T-helper 1 cell (primary cell): ENCODE measurements at places on chromosomes 6 and 20.

DNA sequence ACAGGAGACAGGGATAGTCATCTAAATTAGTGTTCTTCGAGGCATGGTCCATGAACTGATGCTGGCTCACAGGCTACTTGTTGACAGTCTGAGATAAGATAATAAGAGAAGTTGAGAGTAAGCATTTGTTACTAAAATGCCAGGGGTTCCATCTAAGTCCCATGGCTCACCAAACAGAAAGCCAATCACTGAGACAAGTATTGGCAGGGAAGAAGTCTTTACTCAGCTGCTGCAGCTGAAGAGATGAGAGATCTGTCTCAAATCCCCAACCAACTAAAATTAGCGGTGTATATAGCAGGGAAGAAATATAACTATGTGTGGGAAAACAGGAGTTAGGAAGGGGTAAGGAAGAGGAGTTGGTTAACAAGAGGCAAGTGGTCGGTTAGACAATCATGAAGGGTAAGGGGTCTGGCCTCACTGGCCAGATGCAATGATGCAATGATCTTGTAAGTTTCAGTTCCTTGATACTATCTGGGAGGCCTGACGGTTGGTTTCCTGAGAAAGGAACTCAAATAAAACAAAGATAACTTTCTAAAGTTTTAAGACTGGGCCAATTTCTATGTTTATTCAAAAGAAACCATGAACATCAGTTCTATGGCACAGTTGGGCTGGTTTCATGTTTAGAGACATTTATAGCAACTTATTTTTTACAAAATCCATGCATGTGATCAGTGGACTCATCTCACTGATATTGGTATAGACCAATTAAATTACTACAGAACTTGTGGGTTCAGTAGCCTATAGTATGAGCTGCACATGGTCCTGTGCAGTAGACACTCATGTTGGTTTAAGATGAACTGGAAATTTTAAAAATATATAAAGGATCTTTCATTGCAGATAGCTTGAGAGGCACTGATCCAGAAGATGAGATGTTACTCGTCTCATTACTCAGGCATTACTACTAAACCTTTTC lies 9.9 kb upstream of the HEBP2 start:
- no peak for DNase-seq

DNA sequence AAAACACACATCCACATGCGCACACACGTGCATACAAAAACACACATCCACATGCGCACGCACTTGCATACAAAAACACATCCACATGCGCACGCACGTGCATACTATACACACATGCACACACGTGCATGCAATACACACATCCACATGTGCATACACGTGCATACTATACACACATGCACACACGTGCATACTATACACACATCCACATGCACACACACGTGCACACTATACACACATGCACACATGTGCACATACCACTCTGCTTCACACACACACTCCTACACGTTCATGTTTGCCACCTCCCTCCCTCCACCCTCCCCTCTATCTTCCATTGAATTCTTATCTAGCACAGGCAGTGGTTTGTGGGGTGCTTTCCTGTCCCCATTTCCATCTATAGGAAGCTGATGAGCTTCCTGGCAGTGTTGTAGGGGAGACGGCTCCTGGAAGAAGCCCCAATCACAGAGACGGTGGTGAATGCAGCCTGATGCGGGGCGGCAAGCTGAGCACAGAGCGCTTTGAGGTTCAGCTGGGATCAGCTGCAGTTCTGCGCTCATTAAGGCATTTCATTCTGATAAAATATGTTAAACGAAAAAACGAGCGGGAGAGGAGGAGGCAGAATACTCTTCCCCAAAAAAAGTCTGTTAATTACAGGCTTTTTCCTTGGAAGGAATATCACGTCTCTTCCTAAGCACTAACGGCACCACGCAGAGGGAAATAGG lies 287.7 kb downstream of the TAF4 start:
- DNase-seq: no peak

GRCh38 chr6:101296169-101296960 lies 97.1 kb upstream of the GRIK2 start:
- DNase-seq: no peak

GRCh38 chr6:15269011-15269410 lies 23.1 kb downstream of the JARID2 start:
- DNase-seq: no peak

DNA sequence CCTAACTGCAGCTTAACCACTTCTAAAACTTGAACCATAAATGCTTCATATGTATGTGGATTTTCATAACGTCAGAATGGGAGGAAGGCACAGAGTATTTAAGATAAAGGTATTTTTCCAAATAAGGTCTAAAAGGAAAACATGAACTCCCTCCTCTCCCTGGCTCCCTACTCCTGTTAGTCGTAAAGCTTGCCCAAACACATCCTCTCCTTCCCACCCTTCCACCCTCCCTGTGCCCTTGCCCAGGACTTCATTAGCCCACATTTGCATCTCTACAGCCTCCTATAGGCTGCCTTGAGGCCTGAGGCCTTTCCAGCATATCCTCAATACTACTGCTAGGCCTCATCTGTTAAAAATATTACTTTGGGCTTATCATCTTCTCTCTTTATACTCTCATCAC lies 17.1 kb upstream of the SMIM13 start:
- no peak for DNase-seq

GRCh38 chr20:1062334-1063010 lies 55.9 kb upstream of the PSMF1 start:
- no peak for DNase-seq

- no peak for DNase-seq
Measured at GRCh38 chr6:53666271-53666626, 693 bp upstream of the KLHL31 start.

DNA sequence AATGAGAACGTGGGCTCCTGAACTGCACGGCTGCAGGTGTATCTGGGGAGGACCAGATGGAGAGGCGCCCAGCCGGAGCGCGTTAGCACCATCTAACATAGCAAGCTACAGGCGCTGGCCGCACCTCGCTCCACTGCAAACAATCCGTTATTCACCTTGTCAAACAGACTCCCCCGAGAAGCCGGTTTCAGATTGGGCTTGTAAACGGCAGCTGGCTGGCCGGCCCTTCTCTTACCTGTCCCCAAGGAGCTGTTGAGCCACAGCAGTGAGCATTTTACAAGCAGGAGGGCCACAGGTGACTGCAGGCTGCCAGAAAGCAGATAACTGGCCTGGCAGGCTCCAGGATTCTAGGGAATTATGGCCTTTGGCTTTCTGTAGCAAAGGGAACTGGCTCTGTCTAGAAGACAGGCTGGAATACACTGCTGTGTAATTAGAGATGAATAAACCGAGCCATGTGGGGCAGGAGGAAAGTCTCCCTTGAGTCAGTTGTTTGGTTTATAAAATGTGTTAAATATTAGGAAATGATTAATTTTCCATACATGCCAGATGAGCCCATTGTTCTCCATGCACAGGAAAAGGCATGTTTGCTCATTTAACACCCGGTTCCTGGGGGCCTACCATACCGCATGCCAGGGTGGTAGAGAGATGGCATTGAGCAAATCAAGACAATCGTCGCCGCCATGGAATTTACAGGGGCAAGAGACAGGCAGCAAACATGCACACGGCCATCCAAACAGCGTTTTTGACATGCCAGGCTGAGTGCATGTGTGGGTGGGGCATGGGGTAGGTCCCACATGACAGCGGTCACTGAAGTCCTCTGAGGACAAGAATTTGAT lies 159.3 kb downstream of the NFATC2 start:
- DNase-seq: no peak

DNA sequence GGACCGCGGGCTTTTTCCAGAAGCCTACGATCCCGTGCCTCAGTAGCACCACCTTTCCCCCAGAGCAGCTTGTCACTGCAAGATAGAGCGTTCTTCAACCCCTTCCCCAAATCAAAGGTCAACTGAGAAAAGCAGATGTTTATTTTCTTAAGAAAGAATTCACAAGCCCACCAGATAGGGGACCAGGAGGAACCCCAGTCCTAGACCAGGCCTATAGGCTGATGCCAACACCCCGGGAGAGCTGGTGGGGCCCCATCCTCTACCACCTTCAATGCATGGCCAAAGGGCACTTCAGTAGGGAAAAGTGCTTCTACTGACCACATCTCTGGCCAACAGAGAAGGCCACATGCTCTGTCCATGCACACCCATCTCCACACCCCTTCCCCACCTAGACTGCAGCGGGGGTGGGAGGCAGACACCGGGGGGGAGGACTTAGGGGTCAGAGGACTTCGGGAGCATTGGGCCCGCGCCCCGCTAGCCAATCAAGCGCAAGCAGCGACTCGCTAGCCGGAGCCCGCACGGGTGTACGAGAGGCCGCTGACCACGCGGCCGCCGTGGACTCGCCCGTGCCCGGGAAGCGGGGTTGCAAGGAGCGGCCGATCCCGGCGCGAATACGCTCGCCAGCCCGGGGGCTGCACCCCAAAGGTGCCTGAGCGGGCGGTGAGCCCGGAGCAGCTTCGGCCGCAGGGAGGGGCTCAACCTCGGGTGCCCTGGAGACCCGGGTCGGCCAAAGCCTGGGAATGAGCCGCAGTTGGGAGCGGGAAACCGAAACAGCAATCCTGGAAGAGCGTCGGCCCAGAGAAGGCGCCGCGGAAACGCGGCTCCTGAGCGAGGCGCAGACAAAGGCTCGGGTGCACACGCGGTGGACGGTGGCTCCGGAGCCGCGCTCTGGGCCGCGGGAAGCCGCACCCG lies 2.8 kb downstream of the PDE10A start:
- no peak for DNase-seq

GRCh38 chr20:19603376-19603750 lies 154.7 kb upstream of the RIN2 start:
- DNase-seq: no peak
